ENCODE measurements at places on chromosomes 6 and 20. TPM values are rescaled to one million over a fixed set of nuclear protein-coding genes. Genes with fewer than 3 reads are reported as not detected.

The IMPG1 gene
- total RNA-seq = not detected

The GRM4 gene
- not detected for total RNA-seq

The NRSN1 gene
- total RNA-seq = not detected

The HLA-DMA gene
- 4.0 TPM for total RNA-seq

The ACSS2 gene
- total RNA-seq = 24.5 TPM

The SOBP gene
- under 0.01 TPM for total RNA-seq

The OPRM1 gene
- not detected for total RNA-seq

The DNMT3B gene
- 1.2 TPM for total RNA-seq

The TMEM74B gene
- not detected for total RNA-seq

The PLA2G7 gene
- not detected for total RNA-seq

The TSBP1 gene
- not detected for total RNA-seq

The SLX4IP gene
- total RNA-seq = 6.3 TPM

The MYLK4 gene
- total RNA-seq = 0.26 TPM

The ID1 gene
- total RNA-seq = 775 TPM

The TRMT11 gene
- 20.7 TPM for total RNA-seq

The TP53INP2 gene
- 2.2 TPM for total RNA-seq

The UNC93A gene
- total RNA-seq = not detected

The NKX2-4 gene
- not detected for total RNA-seq

The CRISP3 gene
- not detected for total RNA-seq

The TP53TG5 gene
- total RNA-seq = not detected

All from LHCN-M2 (cell line).